NCI-H1930 (cell line): ENCODE measurements at places on chromosomes 11 and 22.

GRCh38 chr22:32926600-32926999 is 125.1 kb downstream of the TIMP3 start:
- no peak for DNase-seq

- no peak for DNase-seq
Measured at GRCh38 chr11:129905402-129905801, 10.0 kb upstream of the NFRKB start.

GRCh38 chr11:11582011-11582701 is 39.6 kb downstream of the GALNT18 start:
- no peak for DNase-seq

- DNase-seq: no peak
Measured at GRCh38 chr11:90179923-90180322, 42.9 kb downstream of the CHORDC1 start.

GRCh38 chr11:121300972-121301699 is 8.6 kb downstream of the SC5D start:
- no peak for DNase-seq

DNA sequence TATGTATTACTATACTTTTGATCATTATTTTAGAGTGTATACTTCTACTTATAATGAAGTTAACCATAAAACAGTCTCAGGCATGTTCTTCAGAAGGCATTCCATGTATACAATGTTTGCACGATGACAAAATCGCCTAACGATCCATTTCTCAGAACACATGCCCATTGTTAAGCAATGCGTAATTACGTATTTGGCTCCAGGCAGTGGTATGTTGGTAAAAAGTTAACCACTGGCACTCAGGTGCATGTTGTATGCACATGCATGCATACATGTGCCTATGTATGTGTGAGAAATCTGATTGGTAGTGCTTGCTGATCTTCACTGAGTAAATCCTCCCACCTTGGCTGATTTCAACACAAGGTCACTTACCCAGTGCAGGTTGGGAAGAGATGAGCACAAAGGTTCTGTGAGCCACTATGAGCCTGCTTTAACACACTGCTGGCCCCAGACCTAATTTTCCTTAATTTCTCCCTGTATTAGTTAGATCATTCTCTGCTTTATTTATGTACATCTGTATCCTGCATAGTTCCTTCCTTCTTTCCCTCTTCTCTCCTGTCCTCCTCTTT is 164.6 kb downstream of the ARHGAP42 start:
- DNase-seq: no peak

- DNase-seq: no peak
Measured at GRCh38 chr11:125072961-125073590, 10.0 kb downstream of the SLC37A2 start.

- no peak for DNase-seq
Measured at GRCh38 chr11:116637766-116638165, 135.0 kb downstream of the BUD13 start.

DNA sequence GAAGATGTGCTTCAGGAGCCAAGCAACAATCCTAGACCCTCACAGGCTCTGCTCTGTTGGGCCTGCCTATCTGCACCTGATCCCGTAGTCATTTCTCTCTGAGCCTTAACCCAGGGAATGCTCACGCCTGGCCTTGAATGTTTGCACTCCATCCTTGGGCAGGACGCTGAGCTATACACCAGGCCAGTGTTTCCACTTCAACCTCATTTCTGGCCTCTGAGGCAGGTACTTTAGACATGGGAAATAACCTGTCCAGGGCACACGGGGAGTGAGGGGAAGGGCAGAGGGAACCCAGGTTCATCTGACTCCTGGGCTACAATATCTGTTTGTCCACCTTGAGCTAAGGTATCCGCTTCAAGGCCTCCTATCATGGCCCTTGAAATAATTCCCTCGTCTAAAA is 9.9 kb downstream of the RSPH14 start:
- DNase-seq: no peak

DNA sequence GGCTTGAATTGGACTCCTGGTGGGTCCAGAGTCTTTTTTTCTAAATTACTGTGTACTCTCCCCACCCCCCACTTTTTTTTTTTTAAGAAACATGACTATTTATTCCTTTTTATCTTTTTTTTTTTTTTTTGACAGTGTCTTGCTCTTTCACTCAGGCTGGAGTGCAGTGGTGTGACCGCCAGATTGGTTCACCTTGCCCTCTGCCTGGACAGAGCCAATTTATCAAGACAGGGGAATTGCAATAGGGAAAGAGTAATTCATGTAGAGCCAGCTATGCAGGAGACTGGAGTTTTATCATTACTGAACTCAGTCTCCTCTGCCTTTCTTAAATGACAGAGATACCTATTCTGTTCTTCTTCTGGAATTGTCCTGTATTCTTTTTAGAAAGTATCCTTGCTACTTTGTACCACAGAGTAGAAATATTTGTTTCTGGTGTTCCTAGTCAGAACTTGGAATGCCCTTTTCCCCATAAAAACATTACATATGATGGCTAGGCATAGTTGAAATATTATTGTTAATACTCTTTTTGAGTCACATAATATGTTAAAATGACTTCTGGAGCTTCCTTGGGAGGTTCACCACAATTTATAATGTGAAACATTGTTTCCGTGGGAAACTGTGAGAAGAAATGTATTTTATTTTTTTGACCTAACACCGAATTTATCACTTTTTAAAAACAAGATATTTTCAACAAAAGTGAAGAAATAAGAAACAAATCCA is 95.6 kb downstream of the UVRAG start:
- DNase-seq: no peak

DNA sequence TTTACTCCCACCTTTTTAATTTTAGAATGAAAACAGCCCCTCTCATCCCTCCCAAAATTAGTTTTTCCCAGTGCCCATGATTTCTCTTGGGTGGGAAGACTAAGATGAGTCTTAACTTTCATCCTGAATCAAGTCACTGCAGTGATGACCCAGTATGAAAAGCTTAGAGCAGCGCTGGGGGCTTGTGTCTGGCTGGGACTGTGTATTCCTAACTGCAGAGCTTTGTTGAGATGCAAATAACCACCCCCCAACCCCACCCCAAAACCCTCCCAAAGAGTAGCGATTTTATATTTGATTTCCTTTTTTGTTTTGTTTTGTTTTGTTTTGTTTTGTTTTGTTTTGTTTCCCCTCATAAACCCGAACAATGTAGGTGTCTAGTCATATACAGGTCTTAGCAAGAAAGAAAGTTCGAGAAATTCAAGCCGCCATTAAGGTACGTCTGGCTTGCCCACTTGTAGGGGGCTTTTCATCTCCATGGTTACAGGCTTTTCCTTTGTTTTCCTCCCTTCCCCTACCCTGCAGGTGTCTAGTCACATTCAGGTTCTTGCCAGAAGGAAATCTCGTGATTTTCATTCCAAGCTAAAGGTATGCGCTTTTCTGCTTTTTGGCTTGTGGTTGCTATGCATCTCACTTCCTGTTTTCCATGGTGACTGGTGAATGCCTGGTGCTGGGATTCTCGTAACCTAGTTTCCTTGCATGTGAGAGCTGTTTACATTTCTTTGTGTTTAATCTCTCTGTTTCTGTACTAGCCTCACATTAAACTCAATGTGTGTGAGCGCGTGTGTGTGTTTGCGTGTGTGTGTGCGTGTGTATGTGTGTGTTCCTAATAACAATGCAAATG is 144.6 kb upstream of the RASSF10 start:
- peak; percentile 40 for DNase-seq

DNA sequence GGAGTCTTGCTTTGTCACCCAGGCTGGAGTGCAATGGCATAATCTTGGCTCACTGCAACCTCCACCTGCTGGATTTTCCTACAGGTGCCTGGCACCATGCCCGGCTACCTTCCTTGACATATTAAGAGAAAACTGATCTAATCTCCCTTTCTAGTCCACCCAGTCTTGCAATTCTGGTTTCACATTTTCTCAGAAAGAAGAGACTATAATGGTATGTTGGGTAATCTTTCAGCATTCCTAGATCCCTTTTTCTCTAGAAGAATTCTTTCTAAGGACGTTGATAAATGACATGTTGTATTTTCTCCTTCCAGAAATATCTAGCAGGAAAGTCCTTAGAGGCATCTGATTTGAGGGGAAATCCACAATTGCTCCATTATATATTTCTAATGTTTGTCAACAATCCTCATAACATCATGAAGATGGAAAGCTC is 10.4 kb upstream of the HSPA8 start:
- DNase-seq: no peak

DNA sequence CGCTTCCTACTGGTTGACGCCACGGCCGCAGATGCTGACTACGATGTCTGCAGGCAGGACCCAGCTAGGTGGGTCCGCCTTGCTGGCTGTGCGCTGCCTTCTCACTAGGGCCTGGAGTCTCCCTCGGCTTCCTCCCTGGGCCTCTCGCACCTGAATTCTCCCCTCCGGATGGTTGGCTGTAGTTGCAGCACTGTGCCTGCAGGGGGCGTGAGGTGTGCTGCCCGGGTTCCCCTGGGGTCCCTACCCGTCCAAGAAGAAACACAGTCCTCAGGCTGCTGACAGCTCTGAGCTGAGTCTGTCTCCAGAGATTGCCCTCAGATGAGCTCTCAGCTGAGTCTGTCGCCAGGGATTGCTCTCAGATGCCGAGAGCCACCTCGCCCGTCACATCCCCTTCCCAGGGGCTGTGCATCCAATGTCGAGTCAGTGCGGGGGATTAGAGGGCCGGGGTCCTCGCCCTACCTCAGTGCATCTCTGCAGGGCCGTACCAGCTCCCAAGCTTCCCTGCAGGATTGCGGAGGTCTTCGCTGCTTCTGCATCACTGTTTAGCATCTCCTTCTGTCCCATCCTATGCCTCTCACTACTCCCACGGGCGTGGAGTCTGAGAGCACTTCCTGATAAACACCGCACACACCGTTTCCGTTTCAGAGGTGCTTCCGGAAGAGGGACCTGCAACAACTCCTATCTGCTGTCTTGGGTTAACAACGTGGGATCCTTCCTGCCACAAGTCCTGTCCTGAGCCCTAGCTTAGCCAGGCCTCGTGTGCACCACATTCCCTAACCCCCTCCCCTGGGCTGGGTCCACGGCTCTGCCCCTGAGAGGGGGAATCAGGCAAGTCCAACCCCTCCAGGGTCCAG is 196.9 kb downstream of the CSNK2A3 start:
- DNase-seq: no peak

DNA sequence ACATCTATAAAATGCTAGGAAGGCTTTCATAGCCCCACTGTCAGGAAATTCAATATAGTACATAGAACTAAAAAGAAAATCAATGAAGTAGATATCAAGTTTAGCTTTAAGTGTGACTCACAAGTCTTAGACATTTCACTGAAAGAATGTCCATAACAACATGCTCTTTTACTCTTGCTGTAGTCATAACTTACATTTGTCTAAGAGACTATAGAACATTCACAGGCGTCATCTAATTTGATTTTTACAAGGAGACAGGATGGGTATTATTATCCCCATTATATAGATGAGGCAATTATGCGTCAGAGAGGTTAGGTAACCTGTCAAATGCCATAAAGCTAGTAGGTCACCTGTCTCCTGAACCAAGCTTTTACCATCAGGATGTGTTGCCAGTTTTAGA is 36.9 kb downstream of the BDNF start:
- DNase-seq: no peak

DNA sequence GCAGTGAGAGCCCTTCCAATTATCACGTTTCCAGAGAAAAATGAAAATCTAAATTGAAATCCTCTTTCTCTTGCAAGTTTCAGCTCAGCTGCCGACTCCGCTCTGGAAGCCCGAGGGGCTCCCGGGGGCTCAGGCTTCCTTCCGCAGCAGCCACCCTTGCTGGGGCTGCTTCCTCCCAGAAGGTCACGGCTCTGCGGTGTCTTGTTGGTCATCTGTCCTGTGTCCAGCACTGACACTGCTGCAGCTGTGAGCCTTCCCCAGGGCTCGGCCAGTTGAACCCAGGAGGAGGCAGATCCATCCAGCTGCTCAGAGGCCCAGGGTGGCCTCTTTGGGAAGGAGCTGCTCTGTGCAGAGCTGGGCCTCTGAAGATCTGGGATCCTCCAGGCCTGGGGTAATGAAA is 1337.2 kb downstream of the TBC1D22A start:
- DNase-seq: no peak

- DNase-seq: no peak
Measured at GRCh38 chr11:19772480-19772879, 59.8 kb downstream of the NAV2 start.

DNA sequence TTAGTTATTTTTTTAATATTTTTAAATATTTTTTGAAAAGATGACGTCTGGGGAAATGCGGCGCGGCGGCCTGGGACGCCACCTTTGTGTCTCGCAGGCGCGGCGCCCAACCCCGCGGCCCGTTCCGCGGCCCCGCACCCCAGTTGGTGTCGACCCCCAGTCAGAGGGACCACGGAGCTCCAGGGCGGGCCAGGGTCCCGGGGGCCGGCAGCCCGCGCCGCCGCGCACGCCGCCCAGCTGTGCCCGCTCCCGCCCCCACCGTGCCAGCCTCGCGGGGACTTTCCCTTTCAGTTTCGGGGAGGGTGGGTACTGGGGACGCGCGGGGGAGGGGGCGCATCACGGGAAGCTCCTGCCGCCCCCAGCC is 1.6 kb downstream of the CCND1 start:
- no peak for DNase-seq

DNA sequence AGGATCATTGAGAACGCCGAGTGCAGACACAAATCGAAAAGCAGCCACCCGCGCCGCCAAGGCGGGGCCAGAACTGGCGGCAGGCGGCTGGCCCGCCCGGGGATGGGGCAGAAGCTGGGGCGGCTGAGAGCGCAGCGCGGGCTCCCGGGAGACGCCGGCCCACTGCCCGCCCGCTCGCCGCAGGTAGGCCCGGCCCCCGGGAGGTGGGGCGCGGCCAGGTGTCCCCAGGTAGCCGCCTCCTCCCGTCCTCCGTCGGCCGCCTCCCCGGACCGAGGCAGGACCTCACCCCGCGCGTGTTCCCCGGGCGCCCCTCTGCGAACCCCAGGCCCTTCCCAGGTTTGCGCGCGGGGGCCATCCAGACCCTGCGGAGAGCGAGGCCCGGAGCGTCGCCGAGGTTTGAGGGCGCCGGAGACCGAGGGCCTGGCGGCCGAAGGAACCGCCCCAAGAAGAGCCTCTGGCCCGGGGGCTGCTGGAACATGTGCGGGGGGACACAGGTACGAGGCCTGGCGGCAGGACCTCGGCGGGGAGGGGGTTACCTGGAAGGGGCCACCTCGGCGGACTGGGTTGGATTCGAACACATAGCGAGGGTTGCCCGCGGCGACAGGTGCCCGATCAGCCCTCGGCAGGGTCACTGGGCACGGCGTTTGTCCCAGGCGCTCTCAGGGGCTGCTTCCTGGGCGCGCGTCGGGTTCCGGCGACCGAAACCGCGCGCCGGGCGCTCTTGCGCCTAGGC is at the start of gene PRRG4:
Gene PRRG4, plus strand, starts transcription at position 248 of the 733 bp plus-strand sequence. CDS start 603 bp downstream, outside the sequence.
- DNase-seq: peak; percentile 48
